BE2C (cell line): ENCODE measurements at places on chromosomes 3 and 15.

- DNase-seq = no peak
Observed at GRCh38 chr3:102132370-102132769, 283.1 kb downstream of the NFKBIZ start.

DNA sequence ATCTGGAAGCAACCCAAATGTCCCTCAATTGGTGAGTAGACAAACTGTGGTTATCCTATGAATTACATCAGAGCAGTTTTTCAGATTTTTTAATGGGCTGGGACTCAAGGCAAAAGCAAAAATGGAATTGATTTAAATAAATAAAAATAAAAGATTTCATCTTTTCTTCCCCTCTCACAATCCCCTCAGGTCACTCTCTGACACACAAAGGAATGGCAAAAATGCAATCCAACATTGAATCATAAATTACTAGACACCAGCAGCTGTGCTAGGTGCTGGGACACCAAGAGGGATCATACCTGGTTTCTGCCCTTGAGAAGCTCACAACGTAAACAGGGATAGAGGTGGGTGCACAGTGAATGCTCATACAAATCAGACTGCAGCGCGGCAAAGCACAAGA is 58.8 kb downstream of the CPN2 start:
- no peak for DNase-seq

GRCh38 chr3:123947482-123947881 is 13.5 kb downstream of the CCDC14 start:
- no peak for DNase-seq

DNA sequence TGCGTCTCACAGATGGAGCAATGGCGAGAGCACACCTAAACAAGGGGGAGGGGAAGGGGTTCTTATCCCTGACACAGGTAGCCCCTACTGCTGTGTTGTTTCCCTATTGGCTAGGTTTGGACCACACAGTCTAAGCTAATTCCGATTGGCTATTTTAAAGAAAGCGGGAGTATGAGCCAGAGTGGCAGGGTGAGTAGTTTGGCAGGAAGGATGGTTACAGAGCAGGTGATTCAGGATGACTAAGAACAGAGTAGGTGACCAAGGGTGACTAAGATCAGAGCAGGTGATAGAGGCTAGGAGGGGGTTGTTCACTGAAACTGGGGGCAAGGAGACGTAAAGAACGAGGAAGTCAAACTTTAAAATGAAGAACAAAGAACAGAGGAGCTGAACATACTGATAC is 511.8 kb downstream of the EDEM1 start:
- no peak for DNase-seq

DNA sequence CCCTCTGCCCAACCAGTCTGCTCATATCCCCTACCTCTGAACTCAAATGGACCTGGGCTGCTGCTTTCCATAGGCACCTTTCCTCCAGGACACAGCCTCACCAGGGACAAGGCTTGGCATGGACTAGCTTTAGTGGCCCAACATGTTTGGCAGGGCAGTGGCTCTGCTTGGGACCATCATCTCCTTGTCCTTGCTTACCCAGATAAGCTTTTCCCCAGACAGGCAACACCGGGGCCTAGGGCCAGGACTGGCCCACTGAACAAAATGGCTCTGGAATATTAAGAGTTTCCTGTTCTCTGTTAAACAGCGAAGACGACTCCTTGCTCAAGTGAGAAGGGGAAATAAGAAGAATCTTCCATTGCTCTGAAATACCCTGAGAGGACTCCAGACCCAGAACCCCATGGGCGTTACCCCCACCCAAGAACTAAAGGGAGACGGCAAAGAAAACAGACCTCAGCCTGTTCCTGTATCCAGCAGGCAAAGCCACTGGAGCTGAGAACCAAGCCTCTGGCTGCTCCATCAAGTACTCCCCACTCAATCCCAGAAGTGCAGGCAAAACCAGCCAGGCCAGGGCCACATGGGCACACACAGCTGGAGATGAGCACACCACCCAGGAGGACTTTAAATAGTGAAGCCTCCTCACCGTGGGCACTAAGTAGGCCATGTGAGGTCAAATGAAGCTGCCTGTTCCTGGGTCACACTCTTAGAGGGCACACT is 45.5 kb downstream of the CTNNB1 start:
- no peak for DNase-seq

GRCh38 chr15:89662893-89663626 is 7.8 kb upstream of the KIF7 start:
- no peak for DNase-seq

- no peak for DNase-seq
Observed at GRCh38 chr15:78162038-78162437, 12.9 kb downstream of the IDH3A start.

DNA sequence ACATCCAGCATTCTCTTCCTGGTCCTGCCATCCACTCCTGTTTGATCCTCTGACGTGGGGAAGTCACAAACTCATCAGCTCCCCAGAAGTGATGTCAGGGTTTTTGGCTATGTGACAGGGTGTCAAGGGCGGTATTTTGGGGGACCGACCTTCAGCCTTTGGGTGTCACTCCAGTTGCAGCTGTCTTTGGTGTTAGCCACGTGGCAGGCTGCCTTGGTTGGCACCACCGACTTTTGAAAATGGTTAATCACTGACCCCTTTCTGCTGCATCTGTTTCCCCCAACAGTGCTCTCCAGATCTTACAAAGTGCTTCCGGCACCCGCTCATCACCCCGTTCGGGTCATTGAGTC is 86.6 kb downstream of the TRAK1 start:
- DNase-seq = no peak
